ENCODE measurements at places on chromosomes 12 and 14.

DNA sequence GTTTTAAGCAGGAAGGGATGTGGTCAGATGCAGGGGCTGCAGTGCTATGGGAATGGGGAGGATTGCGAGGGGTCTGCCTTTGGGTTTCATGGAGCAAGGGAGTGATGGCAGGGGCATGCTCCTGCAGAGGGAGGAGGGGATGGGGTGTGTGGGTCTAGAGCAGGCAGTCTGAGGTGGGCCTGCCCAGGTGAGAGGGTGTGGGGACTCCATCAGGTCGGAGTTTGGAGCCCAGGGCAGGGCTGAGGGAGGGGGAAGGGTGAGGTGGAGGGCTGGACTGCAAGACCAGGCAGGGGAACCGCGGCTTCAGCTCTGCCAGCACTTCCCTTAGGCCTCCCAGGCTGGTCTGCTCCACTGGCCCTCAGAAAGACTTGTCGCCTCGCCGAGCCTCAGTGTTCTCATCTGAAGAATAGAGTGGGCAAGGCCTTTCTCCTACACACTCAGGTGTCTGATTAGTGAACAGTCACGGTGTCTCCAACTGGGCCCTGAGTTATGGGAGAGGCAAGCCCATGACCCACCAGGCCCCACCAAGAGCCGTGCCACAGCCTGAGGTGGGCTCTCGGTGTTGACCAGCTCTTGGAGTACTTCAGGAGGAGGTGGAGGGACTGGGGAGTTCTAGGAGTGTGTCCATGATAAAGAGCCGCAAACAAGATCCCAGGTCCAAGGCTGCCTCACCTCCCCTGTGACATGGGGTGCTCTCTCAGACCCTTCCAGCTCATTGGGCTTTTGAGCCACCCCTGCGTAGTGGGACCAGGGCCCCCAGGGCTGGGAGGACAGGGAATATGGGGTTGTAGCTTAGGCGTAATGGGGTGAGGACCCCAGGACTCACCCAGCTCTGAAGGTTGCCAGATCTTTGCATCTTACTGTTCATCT is 20.1 kb upstream of the KRT80 start:
- DNase-seq, result no peak

DNA sequence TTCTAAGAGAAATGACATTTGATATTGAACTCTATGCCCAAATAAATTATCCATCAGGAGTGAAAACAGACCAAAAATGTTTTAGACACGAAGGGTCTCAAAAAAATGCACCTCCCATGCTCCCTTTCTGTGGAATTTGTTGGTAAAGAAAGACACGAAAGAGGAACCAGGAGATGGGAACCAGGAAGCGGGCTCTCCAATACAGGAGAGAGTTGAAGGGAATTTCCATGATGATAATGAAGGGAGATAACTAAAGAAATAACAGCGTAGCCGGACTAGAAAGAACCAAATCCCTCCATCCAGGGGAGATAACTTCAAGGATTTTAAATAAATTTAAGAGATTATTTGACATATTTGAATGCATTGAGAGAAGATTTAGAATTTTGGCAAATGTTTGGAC is 183.0 kb downstream of the DUSP6 start:
- DNase-seq, result no peak

- DNase-seq, result no peak
Measured at GRCh38 chr14:30227436-30227835, 299.8 kb upstream of the PRKD1 start.

DNA sequence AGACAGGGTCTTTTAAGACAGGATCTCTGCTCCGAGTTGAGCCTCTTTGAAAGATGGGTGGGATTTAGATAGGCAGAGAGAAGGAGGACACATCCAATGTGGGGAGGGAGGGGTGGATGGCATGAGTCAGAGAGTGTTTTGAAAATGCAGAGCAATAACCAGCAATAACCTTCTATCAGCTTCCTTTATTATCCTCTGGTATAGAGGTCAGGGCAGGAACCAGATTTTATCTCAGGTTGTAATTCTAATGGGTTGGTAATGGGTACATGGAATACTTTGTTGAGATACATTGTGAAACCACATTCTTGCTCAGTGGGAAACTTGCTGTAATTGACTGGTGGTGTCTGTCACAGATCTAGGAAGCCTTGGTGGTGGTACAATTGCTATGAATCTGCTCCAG is 37.6 kb upstream of the CCDC63 start:
- no peak for DNase-seq

DNA sequence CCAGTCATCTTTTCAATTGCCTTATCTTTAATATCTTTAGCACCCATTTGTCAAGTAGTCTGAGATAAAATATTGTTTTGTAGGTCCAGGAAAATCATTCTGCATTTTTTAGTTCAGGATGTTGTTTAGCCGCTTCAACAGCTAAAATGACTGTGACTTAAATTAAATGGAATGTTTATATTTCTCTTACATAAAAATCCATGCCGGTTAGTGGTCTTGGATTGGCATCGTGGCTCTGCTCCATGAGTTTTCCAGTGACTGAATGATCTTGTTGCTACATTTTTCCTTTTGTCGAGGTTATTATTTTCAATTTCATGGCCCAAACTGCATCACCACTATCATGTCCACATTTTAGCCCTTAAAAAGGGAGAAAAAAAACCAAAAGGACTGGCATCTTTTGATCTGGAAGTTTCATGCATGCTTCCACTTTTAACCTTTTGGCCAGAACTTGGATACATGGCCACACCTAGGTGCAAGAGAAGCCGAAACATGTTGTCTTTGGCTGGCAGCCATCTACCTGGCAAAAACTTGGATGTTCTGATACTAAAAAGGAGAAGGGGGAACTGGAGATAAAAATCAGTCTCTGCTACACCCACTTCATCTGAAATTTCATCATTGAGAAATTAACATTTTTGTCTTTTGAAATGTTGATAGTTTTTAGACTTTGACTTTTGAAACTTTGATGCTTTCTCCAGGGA is 142.4 kb downstream of the OTOGL start:
- no peak for DNase-seq

GRCh38 chr12:3125674-3126073 is 48.5 kb downstream of the TSPAN9 start:
- DNase-seq, result no peak

GRCh38 chr14:54623279-54624004 is 56.5 kb downstream of the SAMD4A start:
- DNase-seq, result no peak

DNA sequence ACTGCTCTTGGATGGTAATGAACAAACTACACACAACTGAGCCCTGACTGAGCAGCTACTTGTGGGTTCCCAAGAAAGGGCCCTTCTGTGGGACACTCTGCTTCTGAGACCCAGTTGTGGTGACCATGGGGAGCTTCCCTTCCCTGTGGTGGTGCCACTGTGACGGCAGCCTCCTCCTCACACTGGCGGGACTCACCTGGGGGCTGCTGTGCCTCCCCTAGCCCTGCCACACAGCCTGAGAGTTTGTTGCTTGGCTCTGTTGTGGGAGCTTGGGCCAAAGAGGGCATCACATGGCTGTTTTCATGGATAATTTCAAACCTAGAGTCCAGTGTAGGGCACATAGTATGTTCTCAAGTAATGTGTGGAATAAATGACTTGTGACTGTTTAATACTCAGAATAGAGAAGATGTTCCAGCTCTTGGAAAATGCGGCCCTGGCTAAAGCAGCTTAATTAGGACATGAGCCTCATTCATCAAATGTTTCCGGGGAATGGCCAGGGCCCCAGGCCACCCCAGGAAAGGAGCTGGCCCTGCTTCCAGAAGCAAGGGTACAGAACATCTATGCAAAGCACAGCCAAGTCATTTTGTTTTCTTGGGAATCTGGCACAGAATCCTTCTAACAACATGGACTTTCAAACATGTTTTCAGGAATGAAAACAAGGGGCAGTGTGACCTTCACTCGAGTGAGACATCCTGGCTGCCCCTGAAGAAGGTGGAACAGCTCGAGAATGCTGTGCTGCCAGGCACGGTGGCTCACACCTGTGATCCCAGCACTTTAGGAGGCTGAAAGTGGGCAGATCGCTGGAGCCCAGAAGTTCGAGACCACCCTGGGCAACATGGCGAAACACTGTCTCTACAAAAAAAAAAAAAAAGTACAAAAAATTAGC is 21.2 kb downstream of the ZFYVE21 start:
- DNase-seq, result no peak

DNA sequence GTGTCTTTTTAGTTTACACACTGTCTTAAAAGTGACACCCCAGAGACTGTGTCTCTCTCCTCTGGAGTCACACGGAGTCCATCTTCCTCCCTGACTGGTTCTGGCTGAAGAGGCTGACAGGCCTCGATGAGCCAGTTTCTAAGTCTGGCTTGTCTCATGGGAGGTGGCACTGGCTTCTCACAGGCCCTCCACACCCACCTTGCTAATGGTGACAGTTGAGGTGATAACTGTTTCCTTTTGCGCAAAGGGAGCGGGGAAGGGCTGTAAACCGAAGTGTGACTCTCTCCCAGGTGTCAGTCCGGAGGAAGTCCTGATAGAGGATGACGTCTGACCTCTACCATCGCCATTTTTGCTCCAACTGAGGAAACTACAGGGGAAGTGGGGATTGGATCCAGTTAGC is 30.2 kb downstream of the KCTD10 start:
- no peak for DNase-seq

- DNase-seq, result no peak
Measured at GRCh38 chr12:106647793-106648514, 65.2 kb downstream of the RFX4 start.

DNA sequence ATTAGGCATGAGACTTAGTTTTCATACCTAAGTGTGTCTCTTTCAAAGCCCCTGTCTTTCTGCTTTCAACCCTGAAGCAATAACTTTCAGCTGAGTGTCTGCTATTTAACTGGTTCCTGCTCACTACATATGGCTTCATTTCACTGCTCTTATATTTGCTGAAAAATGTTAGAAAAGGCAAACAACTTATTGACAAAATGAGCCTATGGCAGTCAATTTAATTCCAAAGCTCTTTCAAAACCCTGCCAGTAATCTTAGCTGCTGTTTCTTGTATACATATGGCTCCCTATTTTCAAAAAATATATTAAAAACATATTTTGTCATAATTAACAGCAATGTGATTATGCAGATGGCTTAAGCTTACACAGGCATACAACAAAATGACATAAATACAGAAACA is 334.1 kb upstream of the MGAT4C start:
- no peak for DNase-seq

DNA sequence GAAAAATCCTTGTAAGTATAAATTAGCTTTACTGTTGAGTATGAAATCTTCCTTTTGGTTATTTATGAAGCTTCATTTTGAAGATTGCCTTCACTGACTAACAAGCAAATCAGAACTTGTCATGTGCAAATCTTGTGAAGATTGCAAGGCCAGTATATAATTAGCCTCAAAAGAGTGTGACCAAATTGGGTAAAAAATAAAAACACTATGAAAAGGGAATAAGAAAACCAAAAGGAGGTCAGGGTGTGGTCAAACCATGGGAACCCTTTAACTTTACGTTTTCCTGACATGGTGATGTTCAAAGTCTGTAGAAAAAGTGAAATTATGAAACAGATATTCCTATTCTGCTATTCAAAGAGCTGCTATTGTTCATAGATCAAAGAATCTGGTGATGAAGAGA is 230.3 kb downstream of the BCAT1 start:
- no peak for DNase-seq

DNA sequence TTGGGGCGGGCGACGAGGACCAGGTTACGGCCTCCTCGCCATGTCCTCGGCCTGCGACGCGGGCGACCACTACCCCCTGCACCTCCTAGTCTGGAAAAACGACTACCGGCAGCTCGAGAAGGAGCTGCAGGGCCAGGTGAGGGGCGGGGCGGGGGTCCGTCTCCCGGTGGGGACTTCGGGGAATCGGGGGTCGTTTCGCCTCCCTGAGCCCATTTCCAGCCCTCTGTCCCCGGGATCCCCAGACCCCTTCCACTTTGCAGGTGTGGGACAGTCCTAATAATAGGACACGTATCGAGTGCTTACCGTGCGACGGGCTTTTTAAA is 380 bp downstream of the ANKRD13A start:
- DNase-seq, result no peak

- no peak for DNase-seq
Measured at GRCh38 chr12:42477941-42478340, 111.6 kb downstream of the PRICKLE1 start.

- DNase-seq, result peak; percentile 23
Measured at GRCh38 chr12:78210894-78211302, 380.2 kb downstream of the NAV3 start.
